ENCODE measurements at places on chromosomes 1 and 21.

- peak; percentile 35 for DNase-seq
Observed at GRCh38 chr21:32611471-32611997, 643 bp downstream of the CFAP298 start.

DNA sequence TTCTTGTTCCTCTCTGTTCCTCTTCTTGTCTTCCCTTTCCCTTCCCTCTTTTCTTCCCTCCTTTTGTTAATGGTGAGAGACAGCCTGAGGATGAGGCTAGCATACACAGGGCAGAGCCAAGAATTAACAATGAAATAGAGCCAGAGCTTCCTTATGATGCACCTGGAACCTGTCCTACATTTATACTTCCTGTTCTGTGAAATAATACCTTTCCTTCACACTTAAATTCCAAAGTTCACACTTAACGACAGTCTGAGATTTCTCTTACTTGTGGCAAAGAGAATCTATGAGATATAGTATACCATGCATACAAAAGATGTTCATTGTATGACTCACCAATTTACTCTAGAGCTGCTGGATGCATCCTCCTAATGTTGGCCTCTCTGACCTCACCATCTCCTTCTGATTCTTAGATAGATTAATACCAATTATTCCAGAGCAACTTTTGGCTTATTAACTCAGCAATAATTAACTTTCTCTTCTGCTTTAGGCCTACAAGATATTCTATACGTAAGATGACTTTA, 30.8 kb upstream of the TSNAX start:
- DNase-seq: no peak

- no peak for DNase-seq
Observed at GRCh38 chr1:6511056-6511455, 19.6 kb upstream of the PLEKHG5 start.

GRCh38 chr1:225813214-225813964, 3.5 kb downstream of the EPHX1 start:
- DNase-seq: peak; percentile 26

- peak; percentile 10 for DNase-seq
Observed at GRCh38 chr1:176843352-176844297, 320.9 kb downstream of the ASTN1 start.

DNA sequence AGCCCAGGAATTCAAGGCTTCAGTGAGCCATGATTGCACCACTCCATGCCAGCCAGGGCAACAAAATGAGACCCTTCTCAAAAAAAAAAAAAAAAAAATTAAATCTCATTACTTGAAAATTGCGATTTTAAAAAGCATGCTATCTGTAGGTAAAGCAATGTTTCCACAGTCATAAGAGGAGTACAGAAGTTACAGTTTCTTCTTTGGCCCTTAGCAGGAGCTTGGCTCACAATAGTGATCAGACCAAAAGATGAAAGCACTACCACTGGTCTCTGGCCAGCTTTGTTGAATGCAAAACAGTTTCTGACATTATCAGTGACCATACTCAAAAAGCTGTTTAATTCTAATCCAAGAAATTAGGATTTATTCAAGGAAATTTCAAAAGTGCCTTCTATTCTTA, 31.2 kb downstream of the VAV3 start:
- no peak for DNase-seq

GRCh38 chr1:208349694-208350330, 105.6 kb upstream of the PLXNA2 start:
- DNase-seq: no peak

- no peak for DNase-seq
Observed at GRCh38 chr1:39688706-39689105, 2.5 kb downstream of the HPCAL4 start.

DNA sequence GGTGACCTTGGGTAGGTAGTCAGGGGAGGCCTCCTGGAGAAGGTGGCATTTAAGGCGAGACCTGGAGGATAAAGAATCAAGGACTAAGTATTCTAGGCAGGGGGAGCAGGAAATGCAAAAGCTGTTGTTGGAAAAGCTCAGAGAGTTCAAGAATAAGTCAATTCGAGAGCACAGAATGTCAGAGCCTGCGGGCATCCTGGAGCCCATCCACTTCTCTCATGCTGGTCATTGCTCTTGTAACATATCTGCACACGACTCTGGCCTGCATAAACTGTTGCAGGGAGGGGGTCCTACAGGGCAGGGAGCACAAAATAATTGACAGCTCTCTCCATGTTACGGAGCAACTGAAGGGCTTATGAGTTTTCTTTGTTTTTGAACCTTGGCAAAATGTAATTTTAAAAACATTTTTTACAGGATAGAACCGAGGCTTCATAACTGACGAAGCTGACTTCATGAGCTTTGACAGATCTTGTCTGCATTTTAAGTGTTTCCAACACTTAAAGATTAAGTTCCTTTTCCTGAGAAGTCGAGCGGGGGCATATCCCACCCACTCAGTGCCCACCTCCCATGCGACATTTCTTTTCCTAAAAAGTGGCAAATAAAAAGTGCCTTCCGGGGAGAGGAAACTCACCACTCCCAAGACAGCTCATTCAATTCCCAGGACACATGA, 4.2 kb downstream of the PLA2G5 start:
- no peak for DNase-seq

- peak; percentile 92 for DNase-seq
Observed at GRCh38 chr1:202861420-202862132, 27.4 kb downstream of the RABIF start.

DNA sequence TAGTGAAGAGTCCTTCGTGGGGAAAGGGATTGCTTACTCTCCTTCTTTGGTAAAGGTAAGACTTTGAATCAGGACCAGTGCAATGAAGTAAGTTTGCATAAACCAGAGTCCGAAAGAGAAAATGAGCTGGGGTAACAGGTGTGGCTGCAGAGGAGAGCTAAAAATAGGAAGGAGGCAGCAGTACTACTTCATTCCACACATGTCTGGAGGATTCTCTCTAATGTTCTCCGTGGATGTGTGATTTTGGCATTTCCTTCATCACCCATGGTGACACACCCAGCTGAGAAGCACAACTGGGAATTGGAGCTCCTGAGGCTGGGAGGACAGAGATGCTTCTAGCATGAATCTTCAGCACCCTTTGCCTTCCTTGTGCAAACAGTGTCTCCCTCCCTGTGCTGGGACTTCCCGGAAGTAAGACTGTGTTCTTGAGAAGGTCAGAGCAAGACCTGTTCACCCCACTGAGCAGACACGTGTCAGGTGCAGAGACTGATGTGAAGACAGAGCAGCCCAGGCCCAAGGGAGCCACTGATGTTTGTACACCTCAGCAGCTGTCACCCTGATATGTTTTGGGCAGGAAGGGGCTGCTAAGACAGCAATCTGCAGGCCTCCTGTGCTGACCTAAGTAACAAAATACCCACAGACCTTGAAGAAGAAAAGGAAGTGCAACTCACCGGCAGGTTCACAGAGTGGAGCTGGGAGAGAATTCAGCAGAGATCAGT, 13.3 kb downstream of the FCRL1 start:
- no peak for DNase-seq

GRCh38 chr1:17066361-17067068, 12.7 kb upstream of the SDHB start:
- no peak for DNase-seq

DNA sequence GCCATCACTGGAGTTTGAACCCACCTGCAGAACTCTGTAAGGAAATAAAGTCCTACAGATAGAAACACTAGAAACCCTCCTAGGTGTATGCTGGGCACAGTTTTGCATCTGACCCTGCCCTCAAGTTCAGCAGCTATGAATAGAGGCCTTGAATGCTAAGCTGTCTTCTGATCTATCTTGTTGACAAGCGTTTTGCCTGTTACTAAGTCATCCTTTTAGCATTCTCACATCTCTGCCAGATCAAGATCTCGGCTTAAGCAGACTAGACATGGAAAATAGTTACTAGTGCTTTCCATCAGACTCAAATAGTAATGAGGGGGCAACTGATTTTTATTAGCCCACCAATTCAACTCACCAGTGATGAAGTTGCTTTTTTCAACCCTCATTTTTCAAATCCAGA, 10.5 kb downstream of the TBX15 start:
- DNase-seq: no peak

DNA sequence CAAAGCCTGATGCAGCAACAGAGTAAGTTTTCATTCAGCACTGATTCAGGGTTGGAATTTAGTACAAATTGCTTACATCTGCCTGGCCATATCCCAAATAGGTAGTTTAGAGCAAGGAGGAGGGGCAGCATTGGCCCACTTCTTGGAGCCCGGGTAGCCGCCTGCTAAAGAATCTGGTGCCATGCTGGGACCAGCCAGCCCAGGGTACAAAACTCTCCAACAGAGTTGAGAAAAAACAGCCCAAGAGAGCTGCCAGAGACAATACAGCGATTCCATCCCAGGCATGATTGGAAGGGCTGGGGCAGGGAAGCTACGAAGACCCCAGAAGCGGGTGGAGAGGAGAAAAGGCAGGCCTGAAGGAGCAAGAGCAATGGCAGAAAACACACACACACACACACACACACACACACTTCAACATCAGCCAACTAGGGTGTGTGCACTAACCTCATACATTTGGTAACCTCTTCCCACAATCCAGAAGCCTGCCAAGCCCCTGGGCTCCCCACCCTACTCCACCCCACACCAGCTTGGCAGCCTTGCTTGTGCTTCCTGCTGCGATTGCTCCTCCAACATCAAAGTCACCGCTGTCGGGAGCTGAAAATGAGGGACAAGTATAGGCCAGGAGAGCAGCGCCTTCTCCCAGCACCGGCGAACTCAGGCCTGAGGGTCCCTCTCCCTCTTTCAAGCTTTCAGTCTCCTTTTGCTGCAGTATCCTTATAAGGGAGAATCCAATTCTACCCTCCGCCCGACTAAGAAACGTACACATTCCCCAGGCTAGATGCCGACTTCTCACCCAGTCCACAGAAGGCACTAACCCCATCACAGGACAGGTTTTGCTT, 1.2 kb downstream of the PIK3C2B start:
- DNase-seq: peak; percentile 81

DNA sequence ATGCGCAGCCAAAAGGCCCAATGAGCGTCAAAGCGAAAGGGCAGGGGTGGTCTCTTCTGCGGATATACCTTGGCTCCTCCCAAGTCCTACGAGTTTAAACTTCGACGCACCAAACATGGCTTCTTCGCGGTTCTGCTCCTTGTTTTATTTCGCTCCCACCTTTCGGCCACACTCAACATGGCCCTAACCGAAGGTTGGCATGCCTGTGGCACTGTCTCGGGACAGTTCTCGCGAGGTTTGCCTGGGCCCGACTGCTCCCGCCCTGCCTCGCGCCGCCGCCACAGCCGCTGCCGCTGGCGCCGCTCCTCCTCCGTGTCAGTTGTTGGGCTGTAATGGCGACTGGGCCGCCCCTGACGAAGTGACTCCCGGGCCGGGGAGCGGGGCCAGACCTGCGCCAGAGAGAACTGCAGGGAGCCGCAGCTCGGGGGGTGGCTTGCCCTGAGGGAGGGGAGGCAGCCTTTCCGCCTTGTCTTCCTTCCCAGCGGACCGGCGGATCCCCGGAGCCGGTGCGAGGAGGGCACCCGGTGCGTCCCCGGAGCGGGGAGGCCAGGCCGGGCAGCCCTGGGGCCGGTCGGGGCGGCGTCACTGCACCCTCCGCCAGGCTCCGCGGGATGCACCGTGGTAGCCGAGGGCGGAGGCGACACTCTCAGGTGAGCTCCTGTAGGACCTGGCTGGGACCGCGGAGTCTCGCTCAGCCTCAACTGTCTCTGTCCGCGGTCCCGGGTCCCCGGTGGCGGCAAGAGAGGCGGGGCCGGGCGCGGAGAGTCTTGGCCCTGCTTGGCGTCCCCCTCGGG, at the start of gene CEP350:
TSS of gene CEP350 (plus strand) at position 318 of the 794 bp plus-strand sequence. CDS start 31,372 bp downstream, outside the sequence.
- DNase-seq: peak; percentile 99

GRCh38 chr1:116567790-116568661, 2.8 kb downstream of the CD58 start:
- no peak for DNase-seq

DNA sequence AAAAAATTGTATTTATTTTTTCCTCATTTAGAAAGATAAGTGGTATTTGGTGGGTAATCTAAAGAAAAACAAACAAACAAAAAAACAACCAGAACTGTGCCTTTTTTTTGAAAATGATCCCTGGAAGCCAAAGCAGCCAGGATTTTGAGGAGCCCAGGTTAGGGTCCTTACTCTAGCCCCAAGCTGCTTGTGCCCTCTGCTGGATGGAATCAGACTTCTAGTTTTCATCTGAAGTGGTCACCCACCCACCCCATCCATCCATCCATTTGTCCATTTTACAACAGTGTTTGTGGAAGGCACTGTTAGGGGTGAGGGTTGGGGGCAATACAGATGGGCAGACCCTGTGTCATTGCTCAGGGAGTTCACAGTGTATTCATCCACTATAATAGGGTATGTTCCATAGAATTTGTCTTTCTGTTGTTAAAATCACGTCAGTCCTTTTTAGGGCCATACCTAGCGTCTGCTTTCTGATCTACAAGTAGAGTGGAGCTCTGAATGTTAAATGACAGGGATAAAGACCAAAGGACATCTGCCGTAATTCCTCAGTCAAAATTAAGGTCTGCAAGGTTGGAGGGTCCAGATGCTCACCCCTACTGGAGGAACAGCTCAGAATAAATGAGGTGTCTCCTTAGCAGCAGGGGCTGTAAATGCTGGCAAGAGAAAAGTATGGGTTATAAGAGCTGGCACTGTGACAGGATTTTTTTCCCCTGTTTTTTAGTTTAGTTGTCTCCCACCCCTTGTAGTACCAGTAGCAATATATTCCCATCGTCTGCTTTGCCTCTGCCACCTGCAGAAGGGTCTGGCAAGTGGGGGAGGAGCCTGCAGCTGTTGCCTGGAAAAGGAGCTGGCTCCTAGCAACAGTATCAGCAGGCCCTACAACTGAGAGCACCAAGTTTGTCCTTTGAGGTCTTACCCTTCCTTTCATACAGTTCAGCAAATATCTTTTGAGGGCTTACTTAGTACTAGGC, 3.2 kb downstream of the LRRC42 start:
- peak; percentile 17 for DNase-seq

DNA sequence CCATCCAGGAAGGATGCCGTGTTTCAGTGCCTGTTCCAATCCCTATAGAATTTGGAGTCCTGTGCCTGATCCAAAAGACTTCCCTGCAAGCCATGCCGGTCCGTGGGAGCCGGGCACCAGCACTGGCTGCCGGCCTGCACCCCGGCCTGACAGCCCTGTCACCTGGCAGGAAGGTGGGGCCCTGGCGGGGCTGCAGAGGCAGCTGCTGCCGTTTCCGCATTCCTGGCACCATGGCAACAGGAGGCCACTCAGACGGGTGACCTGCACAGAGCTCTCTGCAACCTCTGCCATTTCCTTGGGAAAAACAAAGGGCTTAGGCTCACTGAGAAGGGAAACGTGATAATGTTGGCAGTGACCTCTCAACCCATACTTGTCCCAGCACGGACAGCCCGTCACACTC, 63.2 kb upstream of the TMEM51 start:
- no peak for DNase-seq

GRCh38 chr1:198157241-198157846, 546 bp downstream of the NEK7 start:
- peak; percentile 93 for DNase-seq

DNA sequence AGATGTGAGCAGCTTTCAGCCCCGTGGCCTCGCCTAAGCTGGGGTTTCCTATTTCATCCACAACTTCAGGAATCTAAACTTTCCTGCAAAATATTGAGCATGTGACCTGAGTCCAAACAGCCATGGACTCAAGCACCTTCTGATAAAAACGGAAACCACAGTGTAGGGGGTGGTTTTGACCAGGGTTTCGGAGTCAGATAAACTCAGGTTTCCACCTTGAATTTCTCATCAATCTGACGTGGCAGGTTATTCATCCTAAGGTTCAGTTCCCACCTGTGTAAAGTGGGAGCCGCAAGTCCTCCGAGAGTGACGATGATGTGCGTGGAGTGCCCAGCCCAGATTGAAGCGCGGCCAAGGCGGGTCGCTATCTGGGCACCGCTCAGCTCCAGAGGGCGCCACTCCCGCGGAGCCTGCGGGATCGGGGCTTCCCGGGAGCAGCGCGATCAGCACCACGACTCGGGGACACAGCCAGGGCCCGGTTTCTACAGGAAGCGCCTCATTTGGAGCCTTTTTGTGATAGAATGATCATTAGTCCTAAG, 871 bp upstream of the ETS2 start:
- DNase-seq: peak; percentile 78

GRCh38 chr1:109895720-109896504, 14.7 kb upstream of the CSF1 start:
- peak; percentile 95 for DNase-seq

Data from MG63 (cell line).